Fibroblast of upper back skin (primary cell): ENCODE measurements at places on chromosomes 1 and 21.

DNA sequence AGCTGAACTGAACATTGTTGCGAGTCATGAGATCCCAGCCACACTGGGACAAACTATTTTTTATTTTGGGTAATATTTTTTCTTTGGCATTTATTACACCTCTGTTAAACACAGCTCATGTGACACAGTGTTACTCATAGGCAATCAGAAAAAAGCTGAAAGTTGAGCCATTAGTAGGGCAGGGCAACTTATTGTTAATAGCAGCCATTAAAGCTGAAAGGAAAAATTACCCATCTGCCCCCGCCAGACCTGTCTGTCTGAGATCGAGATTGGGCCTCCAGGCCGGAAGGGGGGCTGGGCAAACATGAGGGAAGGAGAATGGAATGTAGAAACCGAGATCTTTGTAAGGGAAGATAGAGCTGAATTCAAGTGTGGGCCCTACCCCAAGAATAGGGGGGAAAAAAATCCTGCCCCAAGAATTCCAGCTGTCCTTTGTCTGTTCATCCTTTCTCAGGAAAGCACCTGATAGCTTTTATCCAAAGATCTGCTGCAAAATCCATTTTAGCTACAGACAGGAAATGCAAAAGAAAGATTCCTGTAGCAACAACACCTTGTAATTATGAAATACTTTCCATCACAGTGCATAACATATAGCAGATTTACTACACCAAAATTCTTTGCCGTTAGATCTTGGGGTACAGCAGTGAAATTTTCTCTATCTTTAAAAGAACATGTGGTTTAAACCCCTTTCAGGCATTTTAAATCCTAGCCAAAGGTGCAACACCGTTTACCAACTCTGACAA lies 212.8 kb downstream of the PBX1 start:
- DNase-seq, result peak; percentile 89

DNA sequence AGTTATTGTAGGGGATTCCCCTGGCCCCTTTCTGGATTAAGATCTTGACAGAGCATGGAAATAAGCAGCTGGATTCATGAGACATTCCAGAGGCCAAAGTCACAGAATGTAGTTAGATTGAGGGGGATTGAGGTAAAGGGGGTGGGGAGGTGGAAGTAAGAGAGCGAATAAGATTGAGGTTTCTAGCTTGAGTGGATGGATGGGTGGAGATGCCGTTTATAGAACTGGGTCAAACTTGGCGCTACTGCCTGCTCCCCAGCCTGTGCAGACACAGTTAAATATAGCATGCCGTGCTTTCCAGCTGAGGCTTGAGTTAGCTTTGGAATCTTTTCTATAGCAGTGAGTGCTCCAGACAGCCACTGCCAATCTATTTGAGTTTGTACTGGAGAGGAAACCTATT lies 85.7 kb downstream of the DYRK1A start:
- DNase-seq, result peak; percentile 96

DNA sequence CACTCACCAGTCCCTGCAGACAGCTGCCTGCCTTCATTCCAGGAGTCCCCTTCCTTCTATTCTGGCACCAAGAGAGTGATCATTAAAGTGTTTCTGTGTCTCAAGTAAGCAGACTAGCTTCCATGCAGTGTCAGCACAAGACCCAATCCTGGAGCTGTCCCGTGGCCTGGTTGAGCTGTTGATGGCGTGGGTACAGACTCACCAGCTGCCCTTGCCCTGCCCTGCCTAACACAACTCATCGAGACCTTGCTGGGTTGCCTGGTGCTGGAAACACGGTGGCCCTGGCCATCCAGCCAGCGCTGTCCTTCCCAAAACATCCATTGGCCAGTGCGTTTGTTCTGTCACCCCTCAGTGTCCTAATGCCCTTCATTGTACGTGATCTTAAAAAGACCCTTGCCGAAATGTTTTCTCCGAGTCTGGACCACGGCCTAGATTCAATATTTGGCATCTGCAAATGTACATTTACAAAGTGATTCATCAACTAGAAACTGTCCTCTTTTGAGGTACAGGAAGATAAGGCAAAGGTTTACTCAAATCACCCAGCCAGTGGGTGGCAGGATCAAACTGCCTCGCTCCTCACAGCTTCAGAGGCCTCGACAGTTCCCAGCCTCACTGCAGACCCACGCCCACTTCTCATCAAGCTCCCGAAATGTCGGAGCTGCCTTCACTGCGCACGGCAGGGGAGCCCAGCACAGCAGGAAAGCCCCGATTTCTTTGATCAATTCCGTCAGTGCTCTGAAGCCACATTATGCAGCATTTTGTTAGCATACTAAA lies 494.2 kb downstream of the KIF26B start:
- DNase-seq, result no peak

- peak; percentile 19 for DNase-seq
Measured at GRCh38 chr1:113530021-113530420, 139.7 kb downstream of the MAGI3 start.

GRCh38 chr1:156938813-156939212 lies 18.4 kb downstream of the LRRC71 start:
- DNase-seq, result no peak

- no peak for DNase-seq
Measured at GRCh38 chr1:942411-942821, 16.6 kb downstream of the NOC2L start.

- DNase-seq, result peak; percentile 78
Measured at GRCh38 chr1:178532392-178532791, 19.5 kb downstream of the TEX35 start.

DNA sequence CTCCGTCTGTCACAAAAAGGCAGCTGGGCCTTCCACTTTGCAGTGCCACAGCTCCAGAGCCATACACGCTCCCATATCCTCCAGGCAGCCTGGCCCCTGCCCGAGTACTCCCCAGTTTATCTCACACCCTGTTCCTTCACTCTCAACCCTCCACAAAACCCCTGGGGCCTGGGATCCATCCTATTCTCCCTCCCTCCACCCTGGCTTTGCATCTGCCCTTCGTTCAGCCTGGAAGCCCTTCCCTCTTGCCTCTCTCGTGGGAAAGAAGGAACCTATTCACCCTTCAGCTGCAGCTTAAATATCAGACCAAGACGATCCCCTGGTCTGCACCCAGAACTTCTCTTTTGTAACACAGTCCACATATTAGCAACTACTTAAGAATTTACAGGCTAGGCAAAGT lies 56.7 kb downstream of the CAMK2N1 start:
- DNase-seq, result no peak

- no peak for DNase-seq
Measured at GRCh38 chr1:44598167-44598566, 76.1 kb downstream of the TMEM53 start.

GRCh38 chr1:205262731-205263171 lies 35.0 kb downstream of the TMCC2 start:
- peak; percentile 58 for DNase-seq
